ENCODE measurements at places on chromosomes 13 and 19. TPM values are rescaled to one million over a fixed set of nuclear protein-coding genes. Genes with fewer than 3 reads are reported as not detected.

DNA sequence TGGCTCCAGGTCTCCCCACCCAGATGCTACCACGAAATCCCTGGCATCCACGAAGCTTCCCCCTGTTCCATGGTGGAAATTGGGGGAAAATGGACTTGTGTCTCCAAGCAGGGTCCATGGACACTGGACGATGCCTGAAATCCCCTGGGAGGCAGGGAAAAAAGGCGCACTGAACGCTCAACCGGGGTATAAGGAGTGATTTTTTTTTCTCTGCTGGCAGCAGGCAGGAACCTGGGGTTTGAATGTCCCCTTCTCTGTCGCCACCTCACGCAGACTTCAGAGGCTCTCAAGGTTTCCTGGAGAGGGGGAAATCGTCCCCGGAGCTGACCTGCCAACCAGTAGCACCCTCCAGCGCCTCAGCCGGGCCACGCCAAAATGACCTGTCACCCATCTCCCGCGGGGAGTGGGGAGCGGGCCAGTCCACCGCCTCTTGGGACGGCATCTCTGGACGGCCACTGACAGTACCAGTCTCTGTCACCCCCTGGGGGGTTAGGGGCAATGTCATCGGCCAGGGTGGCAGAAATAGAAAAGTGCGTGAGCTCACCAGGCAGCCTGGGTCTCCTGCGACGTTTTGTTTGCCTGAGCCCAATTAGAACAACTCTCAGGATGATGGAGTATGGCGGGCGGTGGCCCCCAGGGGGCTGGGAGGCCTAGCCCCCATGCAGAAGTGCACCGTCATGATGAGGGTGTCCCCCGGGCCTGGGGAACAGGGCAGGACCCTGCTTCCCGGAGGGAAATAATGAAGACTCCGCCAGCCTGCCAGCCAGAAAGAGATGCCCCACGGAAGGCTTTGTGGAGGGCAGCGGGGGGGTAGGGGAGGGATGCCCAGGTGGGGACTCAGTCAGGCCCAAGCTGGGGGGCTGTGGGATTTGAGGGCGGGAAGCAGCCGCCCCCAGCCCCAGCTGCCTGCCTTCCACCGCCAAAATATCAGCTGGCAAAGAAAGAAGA, 2.6 kb downstream of the PTPRS start:
- no peak for DNase-seq

Gene MEIS3
- total RNA-seq = 52.3 TPM

- DNase-seq = no peak
These were observed 571.1 kb downstream of the MYO16 start for GRCh38 chr13:109200556-109200955.

- DNase-seq = no peak
These were observed 428.5 kb downstream of the GPC6 start for GRCh38 chr13:93655154-93655553.

GRCh38 chr19:46821512-46822409, 28.9 kb downstream of the AP2S1 start:
- no peak for DNase-seq

- DNase-seq = no peak
These were observed 188.8 kb downstream of the KLF12 start for GRCh38 chr13:73945382-73945781.

DNA sequence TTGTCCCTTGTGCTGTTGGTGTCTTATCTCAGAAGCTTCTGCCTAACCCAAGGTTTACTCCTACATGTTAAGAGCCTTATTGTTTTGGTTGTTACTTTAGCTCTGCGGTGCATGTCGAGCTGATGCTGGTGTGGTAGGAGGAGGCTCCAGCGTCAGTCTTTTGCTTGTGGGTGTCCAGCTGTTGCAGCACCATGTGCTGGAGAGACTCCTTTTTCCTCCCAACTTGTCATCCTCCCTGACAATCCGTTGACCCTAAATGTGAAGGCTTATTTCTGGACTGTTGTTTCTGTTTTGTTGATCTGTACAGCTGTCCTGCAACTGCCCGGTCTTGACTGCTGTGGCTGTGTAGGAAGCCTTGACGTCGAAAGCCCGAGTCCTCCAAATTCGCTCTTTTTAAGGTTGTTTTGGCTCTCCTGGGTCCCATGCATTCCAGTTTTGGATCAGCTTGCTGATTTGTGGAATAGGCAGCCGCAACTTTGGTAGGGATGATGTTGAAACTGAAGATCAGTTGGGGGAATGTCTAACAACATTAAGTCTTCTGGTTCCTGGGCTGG, 15.3 kb downstream of the NAXD start:
- DNase-seq = no peak

Gene ZNF763
- total RNA-seq = 1.0 TPM

GRCh38 chr13:111527614-111528229, 207.3 kb downstream of the TEX29 start:
- no peak for DNase-seq

DNA sequence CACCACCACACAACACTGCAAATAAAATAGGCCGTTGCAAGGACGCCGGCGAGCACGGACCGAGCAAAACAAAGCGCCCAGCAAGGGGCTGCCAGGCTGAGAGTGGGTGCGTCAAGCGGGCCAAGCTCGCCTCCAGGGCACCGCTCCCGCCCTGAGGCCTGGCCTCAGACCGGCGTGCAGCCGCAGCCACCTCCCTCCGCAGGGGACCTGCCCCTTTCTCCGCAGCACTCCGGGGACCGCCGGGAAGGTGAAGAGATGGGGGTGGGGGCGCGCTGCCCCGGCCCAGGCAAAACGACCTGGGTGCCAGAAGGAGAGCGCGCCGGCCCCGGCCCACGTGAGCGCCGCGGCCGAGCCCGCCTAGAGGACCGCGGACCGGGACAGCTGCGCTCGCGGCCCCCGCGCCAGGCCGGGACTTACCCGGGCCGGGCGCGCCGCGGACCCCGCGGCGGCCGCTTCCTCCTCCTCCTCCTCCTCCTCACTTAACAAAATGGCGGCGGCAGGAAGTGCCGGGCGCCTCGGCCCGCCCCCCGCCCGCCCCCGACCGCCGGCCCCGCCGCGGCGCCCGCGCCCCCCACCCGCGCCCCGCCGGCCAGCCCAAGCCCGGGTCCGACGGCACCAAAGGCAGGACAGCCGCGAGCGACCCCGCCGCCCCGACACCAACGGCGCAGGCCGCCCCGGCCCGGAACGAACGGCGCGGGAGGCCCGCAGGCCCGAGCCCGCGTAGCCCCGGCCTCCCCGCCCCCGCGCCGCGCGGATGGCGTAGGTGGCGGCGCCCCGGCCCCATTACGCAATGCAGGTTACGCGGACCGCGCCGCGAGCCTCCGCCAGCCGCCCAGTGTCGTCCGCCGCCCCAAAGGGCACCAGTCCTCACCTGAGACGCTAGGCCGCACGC, 674 bp downstream of the BRD4 start:
- peak; percentile 48 for DNase-seq

DNA sequence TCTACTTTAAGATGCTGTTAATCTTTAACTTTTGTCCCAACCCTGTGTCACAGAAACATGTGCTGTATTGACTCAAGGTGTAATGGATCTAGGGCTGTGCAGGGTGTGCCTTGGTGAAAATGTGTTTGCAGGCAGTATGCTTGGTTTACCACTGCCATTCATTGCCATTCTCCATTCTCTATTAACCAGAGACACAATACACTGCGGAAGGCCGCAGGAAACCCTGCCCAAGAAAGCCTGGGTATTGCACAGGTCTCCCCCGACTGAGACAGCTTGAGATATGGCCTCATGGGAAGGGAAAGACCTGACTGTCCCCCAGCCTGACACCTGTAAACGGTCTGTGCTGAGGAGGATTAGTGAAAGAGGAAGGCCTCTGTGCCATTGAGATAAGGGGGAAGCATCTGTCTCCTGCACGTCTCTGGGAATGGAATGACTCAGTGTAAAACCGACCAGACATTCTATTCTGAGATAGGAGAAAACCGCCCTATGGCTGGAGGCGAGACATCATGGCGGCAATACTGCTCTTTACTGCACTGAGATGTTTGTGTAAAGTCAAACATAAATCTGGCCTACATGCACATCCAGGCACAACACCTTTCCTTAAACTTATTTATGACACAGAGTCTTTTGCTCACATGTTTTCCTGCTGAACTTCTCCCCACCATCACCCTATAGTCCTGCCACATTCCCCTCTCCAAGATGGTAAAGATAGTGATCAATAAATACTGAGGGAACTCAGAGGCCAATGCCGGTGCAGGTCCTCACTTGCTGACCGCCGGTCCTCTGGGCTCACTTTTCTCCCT, 13.1 kb upstream of the ZNF888 start:
- no peak for DNase-seq

DNA sequence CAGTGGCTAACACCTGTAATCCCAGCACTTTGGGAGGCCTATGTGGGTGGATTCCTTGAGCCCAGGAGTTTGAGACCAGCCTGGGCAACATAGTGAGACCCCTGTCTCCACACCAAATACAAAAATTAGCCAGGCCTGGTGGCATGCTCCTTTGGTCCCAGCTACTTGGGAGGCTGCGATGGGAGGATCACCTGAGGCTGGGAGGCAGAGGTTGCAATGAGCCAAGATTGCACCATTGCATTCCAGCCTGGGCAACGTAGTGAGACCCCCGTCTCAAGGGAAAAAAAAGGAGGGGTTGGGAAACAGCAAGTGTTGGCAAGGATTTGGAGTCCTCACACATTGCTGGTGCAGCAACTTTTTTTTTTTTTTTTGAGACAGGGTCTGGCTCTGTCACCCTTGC, 19.2 kb downstream of the SPTBN4 start:
- DNase-seq = no peak

Gene ZNF614
- total RNA-seq = 27.9 TPM

Gene AMER2
- total RNA-seq = not detected

- no peak for DNase-seq
These were observed 114.9 kb upstream of the WASF3 start for GRCh38 chr13:26442541-26442940.

DNA sequence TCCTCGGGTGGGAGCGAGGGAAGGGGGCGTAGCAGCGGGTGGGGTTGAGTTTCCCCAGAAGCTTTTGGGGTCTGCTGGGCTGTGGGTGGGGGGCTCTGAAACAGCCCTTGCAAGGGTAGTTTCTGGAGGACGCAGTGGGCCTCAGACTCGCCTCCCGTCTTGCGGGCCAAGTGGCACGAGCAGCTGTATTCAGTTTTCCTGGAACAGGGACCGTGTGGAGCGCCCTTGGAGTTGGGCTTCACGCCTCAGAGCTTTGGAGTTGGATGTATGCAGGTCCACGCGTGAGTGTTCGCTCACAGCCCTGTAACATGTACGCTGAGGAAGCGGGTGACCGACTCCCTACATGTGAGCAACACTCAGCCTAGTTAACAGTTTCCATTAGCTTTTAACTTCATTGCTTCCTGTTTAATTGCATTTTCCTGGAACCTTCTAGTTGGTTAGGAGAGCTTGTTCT, 603 bp downstream of the TM9SF2 start:
- DNase-seq = no peak

GRCh38 chr13:102517959-102518358, 78.8 kb upstream of the TPP2 start:
- DNase-seq = no peak

- peak; percentile 91 for DNase-seq
These were observed at the start of gene ZNF677 for GRCh38 chr19:53254411-53255341. TSS of gene ZNF677 (minus strand) at chr19:53254873. CDS start at chr19:53251550, 3,323 bp downstream.

- no peak for DNase-seq
These were observed 17.8 kb downstream of the GPR12 start for GRCh38 chr13:26742691-26743358.

DNA sequence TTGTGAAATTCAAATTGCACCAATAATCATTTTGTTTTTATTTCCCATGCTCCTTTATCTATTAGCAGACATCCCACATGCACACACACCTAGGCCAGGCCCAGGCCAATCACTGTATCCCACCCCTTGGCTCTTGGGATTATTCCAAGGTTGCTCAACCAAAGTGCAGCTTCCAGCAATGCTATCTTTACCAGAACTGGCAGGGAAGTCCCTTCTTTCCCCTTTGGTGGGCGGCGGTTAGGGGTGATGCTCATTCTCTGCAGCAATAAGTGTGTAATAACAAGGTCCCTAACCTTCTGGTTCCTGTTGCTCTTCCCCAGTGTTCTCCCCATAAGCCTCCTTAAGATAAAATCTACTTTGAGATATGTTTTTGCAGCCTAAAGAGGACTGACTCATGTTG, 18.3 kb upstream of the KCTD12 start:
- DNase-seq = no peak

Gene WDR62
- not detected for total RNA-seq

- peak; percentile 30 for DNase-seq
These were observed 86.2 kb upstream of the FRY start for GRCh38 chr13:31945202-31945961.

Gene EPN1
- 49.3 TPM for total RNA-seq

DNA sequence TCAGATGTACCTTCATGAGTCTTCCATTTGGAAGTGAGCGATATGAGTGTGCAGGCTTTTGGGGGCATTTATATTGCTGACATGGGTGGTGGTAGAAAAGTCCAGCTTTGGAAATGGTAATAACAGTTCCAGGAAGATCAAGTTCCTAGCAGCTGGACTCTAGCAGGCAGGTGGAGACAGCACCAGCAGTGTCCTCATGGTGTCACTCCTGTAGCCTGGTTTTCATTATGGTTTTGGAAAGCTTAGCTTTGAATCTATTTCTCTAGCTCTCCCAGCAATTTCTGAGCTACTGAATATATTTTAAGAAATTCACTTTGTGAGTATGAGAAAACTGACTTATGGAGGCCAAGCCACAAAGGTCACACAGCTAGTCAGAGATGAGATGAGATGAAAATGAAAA, 523.2 kb upstream of the HTR2A start:
- DNase-seq = no peak

Gene ZNF665
- total RNA-seq = 0.77 TPM

- no peak for DNase-seq
These were observed 51.5 kb downstream of the MCF2L start for GRCh38 chr13:113020323-113021080.

All from uterus (tissue), 4 donors.